ENCODE measurements at places on chromosomes 3 and 15.
A peak's percentile ranks its signal among the peaks of the same experiment; 100 is the strongest.

DNA sequence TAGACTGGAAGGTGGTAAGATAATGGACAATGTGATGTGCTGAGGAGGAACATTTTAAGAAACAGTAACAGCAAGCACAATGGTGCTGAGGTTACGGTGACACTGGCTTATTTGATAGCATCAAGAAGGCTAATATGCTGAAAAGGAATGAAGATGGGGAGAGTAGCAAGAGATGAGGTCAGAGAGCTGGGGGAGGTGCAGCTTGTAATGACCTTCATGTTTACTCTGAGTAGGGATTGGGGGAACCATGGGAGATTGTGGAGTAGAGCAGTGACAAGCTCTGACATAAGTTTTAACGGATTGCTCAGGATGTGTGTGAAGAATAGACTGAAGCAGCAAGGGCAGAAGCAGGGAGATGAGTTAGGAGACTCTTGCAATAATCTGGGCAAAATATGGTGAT is 56.7 kb downstream of the DGKG start:
- no peak for DNase-seq

GRCh38 chr3:184176377-184177330 is 2.0 kb downstream of the AP2M1 start:
- DNase-seq = peak; percentile 98

DNA sequence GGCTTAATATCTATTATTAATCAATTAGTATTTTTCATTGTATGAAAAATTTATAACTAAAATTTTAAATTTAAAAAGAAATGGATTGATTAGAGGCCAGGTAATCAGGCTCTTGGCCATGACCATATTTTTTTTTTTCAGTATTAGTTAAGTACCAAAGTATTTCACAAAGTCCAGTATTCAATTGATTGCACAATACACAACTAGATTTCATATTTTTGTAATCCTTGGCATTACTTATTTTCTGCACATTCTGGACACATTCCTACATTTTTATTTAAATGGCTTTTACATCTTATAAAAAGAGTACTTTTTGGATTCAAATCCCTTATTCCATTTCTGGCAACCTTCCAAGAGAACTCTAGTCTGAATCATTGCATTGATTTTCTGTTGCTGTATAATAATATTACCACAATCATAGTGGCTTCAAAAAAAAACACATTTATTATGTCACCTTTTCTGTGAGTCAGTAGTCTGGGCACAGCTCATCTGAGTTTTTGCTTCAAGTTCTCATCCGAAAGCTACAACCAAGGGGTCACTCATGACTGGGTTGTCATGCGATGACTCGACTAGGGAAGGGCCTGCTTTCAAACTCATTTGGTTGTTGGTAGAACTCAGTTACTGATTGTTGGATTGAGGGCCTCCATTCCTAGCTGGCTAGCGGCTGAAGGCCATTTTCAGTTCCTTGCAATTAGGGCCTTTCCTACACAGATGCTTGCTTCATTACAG is 90.7 kb downstream of the CNTN6 start:
- no peak for DNase-seq

- no peak for DNase-seq
These were observed 13.9 kb upstream of the UBE2E2 start for GRCh38 chr3:23189187-23189586.

DNA sequence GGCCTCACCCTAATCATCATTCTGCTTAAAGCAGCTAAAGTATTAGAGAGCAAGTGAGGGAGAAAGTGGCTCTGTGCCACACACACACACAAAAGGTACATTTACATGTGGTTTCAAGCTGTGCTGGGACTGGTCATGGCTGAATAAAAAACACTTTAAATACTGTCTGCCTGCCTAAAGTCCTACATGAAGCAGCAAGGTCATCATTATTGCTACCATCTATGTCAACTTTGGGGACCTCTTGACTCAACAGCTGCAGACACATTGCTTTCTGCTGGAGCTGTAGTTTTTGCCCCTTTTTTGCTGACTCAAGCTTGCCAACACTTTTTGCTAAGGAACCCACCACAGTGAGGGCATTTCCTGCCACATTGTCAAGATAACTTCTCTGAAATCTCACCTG is 1237.9 kb downstream of the ROBO2 start:
- DNase-seq = no peak

DNA sequence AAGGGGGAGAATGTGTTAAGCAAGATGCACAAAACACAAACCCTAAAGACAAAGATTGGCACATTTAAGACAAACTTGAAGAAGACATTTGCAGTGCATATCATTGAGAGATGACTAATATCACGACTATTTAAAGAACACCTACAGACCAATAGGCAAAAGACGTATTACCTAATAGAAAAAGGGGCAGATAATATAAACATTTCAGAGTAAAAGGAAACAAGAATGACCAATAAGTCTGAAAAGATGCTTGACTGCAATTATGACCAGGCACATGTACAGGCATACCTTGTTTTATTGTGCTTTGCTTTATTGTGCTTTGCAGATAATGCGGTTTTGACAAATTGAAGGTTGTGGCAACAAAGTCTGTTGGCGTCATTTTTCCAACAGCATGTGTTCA is 4.9 kb downstream of the HACD3 start:
- DNase-seq = peak; percentile 59

DNA sequence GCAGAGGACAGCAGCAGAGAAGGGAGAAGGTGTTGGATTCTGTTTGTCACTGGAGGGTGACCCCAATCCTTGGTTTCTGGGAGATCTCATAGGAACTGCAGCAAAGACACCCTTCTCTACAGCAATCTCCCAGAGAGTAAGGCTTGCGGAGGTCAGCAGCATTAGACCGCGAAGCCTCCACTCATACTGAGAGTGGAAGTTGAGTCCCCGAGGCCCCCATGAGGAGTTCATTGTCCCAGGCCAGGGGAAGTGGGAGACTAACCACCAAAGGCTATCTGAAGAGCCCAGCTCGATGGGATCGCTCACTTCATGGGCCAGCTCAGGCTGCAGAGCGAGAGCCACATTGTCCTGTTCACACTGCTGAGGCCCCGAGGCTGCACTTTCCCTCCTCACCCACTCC is 44.6 kb downstream of the GLDN start:
- DNase-seq = no peak

- peak; percentile 36 for DNase-seq
These were observed 6.6 kb upstream of the ADGRG7 start for GRCh38 chr3:100602506-100603444.

- DNase-seq = no peak
These were observed 11.0 kb downstream of the COLQ start for GRCh38 chr3:15510493-15510892.

DNA sequence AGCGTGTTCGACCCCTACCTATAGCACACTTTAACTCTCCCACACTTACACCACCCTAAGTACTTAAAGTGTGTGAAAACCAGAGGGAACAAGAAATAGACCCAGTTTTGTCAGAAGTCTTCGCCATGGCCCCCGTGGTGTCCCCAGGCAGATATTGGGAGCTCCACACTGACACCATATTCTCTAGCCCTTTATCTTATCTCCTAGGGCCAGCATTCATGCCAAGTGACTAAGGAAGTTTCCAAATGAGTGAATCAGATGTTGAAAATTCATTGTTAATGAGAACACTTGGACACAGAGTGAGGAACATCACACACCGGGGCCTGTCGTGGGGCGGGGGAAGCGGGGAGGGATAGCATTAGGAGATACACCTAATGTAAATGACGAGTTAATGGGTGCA is 31.8 kb downstream of the P3H2 start:
- DNase-seq = peak; percentile 31

DNA sequence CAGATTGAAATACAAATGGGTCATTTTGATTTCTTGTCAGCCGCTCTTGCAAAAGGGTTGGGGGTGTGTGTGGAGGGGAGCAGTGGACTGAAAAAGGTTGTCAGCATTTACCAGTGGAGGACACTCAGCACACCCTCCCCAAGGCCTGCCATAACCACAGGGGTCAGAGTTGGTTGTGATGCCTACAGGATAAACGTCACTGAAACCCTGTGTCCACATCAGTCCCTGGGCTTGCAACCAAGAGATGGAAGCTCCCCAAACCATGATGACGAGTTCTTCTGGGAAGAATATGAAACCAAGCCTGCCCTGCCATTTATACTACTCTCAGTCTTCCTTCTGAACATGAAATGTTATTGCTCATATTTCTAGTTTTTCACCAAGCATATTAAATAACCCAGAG is 54.0 kb upstream of the UMPS start:
- no peak for DNase-seq

- no peak for DNase-seq
These were observed 884 bp upstream of the KNL1 start for GRCh38 chr15:40593165-40593564.

DNA sequence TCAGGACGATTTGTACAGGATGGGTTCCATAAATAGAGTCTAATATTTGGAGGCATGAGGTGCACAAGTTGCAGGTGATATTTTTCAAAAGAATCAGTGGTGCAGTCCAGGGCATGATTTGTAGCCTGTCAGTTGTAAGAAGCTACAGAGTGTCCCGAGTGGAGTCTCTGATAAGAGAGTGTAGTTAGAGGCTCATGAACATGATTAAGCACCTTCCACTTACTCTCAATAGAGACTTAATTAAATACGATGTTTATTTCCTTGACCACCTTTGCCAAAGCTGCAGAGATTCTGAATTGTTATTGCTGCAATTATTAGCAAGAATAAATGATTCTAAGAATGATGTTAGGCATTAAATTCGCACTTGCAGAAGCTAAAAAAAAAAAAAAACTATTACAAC is 218.4 kb upstream of the LRTM1 start:
- DNase-seq = no peak

- no peak for DNase-seq
These were observed 28.3 kb downstream of the MKRN2 start for GRCh38 chr3:12585181-12585580.

- DNase-seq = no peak
These were observed 817.0 kb upstream of the NECTIN3 start for GRCh38 chr3:110254591-110254990.

- DNase-seq = no peak
These were observed 123.9 kb upstream of the AGBL1 start for GRCh38 chr15:85955501-85956391.

GRCh38 chr15:25391971-25392721 is 46.7 kb downstream of the UBE3A start:
- DNase-seq = peak; percentile 85

GRCh38 chr3:179108086-179108485 is 36.5 kb upstream of the ZMAT3 start:
- peak; percentile 93 for DNase-seq

DNA sequence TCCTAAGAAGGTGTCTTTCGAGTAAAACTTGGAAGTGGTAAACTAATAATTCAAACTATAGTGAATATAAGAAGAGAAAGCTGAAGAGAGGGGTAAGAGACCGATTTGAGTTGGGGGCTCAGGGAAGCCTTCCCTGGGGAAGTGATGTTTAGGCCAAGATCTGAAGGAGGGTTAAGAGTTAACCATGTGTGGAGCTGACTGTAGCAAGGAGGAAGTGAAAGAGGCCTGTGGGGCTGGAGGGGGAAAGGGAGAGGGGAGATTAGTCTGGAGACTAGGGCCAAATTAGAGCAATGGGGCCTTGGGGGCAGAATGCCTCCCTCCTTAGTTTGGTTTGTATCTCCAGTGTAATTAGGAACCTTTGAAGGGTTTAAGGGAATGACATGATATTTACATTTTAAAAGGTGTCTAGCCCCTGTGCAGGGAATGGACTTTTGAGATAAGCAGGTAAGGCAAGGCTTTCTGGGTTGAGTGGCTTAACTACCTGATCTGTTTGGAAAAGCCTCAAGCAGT is 2.2 kb downstream of the ZNF592 start:
- DNase-seq = no peak

DNA sequence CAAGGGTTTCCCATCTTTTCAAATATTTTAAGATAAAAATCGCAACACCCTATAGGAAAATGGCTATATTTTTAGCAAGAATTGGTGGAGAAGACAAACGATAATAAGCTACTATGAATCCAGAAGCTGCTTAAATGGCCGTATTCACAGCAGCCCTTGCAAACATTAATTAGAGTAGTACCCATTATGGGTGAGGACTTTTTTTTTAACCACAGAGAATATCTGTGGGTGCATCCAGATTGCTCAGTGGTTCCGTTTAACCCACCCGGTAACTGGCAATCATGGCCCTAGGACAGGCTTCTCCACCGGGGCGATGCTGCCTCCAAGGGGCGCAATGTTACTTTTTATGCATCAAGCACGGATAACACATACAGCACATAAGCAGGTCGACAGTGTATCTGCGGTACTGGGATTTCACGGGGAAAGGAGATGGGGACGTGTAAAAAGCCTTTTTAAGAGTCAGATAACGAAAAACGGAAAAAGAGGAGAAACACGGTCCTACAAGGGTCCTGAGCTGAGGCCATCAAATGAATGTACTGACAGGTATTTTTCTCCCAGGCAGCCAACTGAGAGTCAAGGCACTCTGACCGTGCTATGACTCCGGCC is 968 bp upstream of the TMEM266 start:
- peak; percentile 24 for DNase-seq

- DNase-seq = peak; percentile 24
These were observed 364.1 kb downstream of the CGGBP1 start for GRCh38 chr3:87694678-87695077.

GRCh38 chr15:90819850-90820249 is 48.5 kb upstream of the FURIN start:
- no peak for DNase-seq

DNA sequence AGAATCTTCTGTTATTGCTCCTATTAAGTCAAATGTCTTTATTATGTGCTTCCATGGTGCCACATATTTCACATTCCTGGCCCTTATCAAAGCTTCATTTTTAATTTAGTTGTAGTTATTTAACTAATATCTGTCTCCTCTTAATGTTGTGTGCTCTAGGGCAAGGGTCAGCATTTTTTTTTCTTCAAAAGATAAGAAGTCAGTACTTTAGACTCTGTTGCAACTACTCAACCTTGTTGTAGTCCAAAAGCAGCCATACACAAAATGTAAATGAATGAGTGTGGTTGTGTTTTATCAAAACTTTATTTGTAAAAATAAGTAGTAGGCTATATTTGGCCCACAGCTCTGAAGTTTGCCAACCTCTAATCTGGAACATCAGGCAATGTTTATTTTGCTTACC is 394.7 kb upstream of the CBLB start:
- no peak for DNase-seq

DNA sequence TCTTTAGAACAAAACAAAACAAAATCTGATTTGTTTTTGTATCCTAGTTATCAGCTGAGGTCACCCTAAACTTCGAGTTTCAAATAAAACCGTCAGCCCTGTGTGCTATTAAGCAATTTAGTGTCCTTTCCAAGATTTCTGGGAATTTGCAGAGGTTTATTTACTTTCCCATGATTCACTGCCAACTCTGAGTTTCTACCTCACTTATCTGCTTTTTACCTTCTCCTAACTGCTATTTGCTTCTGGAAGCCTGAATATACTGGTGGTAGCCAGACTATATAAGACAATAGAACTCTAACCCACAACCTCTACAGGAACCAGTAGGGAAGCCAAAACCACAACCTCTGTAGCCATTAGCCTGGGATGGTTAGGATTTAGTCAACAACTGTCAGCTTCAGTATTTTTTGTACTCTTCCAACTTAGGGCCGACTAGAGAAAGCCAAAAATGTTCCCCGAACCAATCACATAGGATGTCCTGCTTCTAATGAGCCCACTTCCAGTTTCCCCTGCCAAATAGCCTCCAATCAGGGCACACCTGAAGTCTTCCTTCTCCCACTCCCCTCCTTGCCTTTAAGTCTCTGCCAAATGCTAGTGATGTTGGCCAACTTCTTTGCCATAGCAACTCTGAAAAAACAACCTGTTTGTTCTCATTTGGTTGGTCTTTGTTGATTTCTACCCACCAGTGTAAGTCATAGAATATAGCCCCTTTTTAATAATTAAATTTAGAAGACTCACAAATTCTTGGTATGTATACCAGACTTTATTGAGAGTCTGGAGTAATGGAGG is 273.1 kb downstream of the ULK4 start:
- no peak for DNase-seq
